ENCODE measurements at places on chromosomes 7 and 10.

- DNase-seq, result peak; percentile 50
Measured at GRCh38 chr10:101467286-101467770, 113.4 kb downstream of the BTRC start.

DNA sequence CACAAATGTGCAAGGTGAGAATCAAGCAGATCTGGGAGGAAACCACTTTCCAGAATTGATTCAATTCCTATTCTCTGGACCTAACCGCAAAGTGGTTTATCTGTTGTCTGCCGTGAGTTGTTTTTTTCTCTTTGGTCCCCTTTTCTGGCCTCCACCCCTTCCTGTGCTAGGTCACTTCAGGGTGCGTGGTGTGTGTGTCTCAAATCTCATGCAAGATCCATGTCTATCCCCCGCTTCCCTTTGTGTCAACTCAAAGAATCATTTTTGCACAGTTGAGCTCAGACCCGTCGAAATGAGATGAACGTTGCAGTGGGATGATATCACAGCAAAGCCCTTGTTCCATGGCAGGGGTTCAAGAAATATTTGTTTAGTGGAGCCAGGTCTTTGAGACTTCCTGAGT, 184.5 kb downstream of the GATA3 start:
- peak; percentile 29 for DNase-seq

DNA sequence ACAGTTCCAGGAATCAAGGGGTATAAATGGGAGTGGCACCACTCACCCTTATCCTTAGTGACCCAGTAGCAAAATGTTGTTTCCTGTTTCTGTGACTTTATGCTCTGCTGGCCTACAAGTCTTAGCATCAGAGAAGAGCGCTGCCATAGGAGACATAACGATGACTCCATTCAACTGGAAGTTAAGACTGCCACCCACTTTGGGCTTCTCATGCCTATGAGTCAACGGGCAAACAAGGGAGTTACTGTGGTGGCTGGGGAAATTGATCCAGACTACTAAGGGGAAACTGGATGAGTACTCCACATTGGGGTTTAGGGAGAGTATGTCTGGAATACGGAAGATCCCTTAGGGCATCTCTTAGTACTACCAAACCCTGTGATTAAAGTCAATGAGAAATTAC, 40.6 kb upstream of the PIK3CG start:
- DNase-seq, result no peak

DNA sequence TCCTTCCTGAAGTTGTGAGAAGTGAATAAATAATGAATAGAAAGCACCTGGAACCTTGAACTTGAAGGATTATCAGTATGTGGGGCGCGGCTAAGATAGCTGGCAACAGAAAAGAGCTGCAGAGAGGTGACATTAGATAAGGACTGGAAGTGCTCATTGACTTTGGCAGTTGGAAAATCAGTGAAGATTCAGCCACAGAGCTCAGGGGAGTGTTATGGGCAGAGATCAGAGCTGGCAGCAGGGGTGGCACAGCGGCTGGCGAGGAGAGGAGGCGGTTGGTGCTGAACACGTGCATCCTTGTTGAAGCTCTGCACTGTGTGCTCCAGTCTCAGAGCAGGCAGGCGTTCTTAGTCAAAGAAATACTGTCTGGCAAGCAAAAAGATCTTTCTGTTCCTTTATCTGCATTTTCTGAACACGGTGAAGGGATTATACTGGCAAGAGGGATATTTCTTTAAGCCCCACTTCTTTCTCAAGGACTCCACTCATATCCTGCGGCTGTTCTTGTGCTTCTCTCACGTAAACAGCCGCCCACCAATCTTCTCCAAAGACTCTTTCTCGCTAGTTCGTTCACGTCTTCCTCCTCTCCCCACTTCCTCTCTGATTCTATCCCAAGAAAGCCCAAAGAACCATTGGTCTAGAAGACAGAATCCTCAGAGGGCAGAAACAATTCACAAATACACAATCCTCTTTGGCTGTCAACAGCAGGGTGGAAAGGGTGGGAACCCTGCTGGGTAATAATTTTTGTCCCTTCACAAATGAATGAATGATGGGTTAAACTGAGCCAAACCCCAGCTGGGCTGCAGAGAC, 38.6 kb upstream of the ADD3 start:
- no peak for DNase-seq

DNA sequence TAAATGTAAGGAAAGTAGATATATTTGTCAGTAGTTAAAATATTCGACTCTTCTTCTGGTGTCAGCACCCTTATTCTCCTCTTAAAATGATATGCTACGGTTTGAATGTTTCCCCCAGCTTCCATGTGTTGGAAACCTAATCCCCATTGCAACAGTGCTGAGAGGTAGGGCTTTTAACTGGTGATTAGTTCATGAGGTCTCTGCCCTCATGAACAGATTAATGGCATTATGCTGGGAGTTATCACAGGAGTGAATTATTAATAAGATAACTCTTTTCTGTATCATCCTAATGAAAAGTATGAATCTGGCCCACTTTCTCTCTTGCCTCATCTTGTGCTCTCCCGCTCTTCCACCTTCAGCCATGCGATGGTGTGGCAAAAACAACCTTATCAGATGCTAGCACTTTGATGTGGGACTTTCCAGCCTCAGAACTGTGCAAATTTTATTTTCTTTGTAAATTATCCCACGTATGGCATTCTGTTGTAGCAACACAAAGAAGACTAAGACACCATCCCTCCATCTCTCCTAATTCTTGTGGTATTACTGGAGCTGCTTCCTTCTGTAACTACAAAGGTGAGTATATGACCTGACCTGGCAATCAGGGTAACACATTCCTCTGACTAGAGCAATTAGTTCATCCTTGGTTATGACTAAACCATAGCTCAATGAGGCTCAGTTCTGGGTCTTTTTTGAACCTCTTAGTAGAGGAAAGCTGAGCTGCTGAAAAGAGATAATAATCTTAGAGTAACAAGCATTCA, 171.1 kb upstream of the TMEM196 start:
- no peak for DNase-seq

- no peak for DNase-seq
Measured at GRCh38 chr10:116464257-116464656, 36.6 kb downstream of the PNLIPRP3 start.

DNA sequence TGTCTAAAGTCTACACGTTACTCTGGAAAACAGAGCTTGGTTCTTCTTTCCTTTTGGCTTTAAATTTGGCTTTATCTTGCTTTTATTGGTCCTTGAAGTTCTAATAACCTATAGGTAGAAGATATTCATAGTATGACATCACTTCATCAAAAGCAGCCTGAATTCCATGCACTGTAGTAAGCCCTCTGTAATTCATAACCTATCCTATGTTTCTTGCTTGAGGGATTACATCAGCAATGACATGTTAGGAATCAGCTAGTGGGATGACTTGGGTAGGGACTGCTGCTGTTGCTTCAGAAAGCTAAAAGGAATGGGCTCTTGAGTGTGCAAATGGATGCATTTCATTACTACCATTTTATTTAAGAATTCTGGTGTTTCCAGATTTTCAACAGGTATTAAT, 184.9 kb downstream of the PTEN start:
- DNase-seq, result no peak

GRCh38 chr7:135392701-135393100, 117.2 kb downstream of the CNOT4 start:
- no peak for DNase-seq

DNA sequence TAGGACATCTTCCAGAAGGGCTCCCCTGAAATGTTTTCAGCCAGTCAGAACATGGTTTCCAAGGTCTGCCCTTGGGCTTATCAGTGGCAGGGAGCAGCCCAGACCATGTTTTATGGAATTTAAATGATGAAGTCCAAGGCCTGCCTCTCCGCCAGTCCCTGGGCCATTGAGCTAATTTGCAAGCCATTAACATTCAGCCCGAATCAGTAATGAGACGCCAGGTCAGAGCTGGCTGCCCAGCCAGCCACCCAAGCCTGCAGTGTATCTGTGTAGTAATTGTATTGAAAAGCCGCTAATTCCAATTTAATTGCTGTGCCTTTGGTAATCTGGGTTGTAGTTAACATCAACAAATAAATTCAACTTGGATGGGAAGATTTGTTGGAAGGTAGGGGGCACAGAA, 131.4 kb downstream of the PAXIP1 start:
- DNase-seq, result no peak

DNA sequence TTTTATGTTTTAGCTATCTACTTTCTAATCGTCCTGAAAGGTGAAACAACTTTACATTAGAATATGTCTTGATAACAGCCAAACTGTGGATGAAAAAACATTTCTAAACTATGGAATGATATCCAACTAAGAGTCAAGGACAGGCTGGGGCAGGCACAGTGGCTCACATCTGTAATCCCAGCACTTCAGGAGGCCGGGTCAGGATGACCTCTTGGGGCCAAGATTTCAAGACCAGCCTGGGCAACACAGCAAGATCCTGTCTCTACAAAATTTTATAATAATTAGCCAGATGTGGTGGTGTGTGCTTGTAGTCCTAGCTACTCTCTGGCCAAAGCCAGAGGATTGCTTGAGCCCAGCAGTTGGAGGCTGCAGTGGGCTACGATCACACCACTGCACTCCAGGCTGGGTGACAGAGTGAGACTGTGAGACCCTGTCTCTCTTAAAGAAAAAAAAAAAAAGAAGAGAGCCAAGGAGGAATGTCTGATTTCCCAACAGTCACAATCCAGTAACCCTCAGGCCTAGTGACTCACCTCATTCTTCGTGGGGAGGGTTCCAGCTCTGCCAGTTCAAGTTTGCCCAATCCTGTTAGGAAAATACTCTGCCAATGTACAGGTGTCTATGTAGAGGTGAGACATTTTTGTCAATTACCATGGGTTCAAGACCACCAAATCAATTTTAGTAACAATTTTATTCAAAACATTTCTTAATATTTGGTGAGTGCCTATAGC, 14.6 kb upstream of the FZD1 start:
- DNase-seq, result no peak

DNA sequence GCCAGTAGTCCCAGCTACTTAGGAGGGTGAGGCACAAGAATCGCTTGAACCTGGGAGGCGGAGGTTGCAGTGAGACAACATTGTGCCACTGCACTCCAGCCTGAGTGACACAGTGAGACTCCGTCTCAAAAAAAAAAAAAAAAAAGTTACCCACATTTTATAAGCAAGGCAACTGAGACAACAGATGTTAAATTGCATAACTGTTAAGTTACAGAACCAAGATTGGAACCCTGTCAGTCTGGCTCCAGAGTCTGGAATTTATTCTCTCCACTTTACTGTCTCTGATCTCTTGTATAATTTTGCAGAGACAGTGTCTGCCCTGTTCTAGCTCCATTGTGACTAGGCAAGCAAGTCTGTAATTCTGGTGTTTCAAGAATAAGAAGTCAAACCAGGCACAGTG, 6.2 kb upstream of the ITGB1 start:
- DNase-seq, result no peak

DNA sequence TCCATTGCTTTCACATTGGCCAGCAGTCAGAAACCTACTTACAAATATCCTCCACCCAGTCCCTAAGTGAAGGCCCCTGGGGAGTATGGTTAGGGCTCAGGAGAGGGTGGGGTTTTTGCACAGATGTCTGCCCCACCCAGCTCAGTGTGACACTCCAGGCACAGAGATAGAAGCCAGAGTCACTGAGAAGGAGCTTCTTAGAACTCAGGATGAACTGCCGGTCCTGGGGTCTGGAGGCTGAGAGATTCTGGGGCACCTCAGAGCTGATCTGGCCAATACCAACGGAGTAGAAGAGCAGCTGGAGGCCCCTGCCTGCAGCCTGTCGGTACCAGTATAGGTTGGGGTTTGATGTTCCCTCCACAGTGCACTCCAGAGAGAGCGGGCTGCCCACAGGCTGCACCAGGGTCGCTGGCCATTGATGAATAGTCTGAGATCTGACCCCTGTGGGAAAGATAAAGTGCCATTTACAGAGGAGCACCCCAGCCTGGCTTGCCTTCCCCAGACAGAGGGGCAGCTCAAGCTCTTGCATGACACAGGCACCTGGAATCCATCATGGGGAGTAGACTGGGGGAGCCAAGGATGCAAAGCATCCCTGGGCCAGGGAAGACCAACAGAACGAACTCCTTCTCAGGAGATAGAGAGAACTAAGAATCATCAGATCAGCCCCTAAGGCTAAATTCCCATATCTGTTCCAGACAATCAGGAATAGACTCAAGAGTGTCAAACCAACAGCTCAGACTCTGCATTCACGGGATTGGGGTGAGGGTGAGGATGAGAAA, 41.9 kb downstream of the PRSS2 start:
- DNase-seq, result no peak

DNA sequence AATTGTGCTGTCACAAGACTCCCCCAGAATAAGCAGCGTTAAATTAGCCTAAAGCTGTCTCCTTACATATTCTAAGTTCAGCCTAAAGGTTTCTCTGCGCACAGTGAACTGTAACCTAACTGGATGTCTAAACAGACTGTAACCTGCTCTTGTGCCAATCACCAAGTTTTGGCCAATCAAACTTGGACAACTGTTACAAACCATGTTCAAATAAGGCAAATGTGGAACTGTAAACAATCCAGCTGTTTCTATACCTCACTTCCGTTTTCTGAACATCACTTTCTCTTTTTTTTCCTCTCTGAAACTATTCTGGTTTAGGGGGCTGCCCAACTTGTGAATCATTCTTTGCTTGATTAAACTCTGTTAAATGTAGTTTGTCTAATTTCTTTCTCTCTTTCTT, 252.2 kb upstream of the HABP2 start:
- no peak for DNase-seq

GRCh38 chr10:19096501-19097073, 48.0 kb downstream of the MALRD1 start:
- DNase-seq, result no peak

DNA sequence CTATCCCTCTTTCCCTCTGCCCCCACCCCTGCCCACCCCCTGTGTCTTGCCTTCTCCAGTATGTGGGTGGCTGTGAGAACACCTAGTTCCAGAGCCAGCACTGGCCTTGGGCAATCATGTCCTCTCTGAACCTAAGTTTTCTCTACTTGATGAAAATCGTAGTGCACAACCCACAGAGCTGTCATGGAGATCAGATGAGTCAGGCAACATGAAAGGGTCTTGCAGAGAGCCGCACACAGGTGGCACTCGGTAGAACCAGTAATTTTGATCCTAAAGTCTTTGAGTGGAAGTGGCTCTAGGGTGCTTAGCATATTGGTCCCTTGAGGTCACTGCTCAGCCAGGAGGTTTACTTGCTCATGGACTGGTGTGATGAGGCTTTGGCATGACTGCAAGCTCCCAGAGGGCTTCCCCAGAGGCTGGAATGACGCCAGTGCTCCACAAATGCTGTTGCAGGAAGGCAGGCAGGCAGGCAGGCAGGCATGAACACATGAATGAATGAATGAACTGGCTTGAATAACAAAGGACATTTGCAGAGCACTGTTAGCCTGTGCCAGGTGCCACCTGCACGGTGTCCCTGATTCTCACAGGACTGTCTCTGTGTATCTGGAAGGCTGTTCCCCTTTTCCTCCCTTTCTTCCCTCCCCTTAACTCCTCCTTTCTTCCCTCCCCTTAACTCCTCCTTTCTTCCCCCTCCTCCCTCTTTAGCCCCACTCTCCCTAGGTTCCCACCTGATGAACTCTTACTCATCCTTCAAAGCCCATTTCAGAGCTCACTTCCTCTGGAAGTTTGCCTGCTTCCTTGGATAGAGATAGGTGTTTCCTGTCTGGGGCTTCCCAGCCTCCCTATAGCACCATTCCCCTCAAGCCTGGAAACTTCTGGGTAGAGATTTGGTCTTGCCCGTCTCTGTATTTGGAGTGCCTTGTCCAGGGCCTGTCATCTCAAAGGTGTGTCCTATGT, 27.2 kb upstream of the CTBP2 start:
- no peak for DNase-seq
